ENCODE measurements at places on chromosomes 7 and 10.

DNA sequence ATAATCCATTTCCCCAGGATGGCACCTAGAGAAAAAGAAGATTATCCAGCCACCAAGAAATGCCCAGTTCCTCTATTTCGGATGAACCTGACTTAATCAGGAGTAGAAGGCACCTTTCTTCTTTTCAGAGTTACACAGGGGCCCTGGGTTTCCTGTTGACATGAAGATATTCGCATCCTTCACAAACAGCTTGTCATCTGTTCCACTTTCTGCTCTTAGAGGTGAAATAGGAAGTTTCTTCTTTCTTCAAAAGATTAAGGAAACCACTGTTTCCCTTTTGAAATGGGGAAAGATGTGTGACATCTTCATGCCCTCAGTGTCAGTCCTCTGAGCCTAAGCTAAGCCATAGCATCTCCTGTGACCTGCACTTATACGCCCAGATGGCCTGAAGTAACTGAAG is 39.1 kb upstream of the RAB18 start:
- no peak for DNase-seq

DNA sequence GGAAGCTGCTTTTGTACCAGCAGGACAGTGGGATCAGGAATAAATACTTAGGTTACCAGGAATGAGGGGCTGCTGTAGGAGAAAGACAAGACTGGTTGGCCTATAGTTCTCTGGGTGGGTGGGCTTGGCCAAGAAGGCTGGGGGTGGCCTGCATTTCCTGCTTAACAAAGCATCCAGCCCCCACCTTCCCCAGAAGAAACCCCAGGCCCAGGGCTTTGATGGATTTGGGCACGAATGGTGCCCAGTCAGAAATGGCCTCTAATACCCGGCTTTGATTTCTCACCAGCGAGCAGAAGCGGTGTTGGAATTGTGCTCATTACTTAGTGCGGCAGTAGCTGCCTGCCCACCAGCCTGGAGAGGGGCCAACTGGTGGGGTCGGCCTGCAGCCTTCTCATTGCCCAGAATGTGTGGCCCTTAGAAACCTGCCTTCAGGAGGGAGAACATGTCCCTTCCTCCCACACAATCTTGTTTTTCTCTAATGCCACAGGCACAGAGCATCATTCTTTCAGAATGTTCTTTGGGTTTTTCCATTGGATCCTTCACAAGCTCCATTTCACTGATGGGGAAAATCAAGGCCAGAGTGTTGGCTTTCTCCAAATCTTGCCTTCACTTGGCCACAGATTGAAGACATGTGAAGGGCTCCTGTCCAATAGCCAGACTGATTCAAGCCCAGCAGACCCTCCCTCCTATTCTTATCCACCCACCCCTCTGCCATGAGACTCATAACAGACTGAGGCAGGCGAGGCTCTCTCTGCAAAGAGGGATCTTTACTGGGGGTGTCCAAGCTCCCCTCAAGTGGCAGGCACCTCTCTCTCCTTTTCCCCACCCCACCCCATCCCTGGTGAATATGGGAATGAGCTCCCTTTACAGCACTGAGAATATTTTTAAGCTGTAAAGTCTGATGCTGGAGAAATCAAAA is 2.5 kb downstream of the UNC5B start:
- DNase-seq, result no peak

GRCh38 chr7:30923774-30924413 is 12.2 kb downstream of the AQP1 start:
- no peak for DNase-seq

DNA sequence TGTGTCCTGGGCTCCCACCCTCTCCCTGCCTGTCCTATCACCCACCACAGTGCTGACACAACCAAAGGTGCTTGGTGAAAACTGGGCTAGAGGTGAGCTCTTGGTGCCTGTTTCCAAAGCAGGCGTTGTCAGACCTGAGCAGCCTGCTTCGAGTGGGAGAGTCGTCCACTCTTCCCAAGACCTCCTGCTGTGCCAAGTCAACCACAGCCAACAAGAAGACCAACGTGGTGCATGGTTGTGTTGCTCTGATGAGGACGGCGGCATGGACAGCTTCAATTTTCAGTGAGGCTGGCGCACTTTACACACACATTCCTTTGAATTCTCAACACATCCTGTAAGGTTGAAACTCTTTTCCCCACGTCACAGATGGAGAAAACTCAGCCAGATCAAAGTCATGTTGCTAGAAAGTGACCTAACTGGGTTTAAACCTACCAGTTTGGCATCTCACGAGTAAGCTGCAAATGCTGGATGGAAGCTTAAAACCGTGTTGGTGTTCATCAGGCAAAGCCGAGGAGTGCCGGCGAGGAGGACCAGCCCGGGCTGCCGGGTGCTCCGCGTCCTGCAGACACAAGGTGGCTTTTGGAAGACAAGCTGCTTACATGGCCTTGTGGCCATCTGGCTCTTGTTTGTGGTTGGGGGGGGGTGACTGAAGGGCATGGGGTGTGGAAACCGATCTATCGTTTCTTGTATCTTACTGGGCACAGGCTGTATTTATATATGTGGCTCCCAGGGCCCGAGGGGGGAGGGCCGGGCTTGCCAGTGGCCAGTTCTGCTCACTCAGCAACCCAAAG is 39.3 kb downstream of the INSIG1 start:
- no peak for DNase-seq

GRCh38 chr10:5601826-5602495 is 64.4 kb downstream of the ASB13 start:
- no peak for DNase-seq

GRCh38 chr10:46282842-46283574 is 3.8 kb upstream of the ANTXRL start:
- peak; percentile 78 for DNase-seq

- DNase-seq, result no peak
These were observed 47.1 kb upstream of the UBN2 start for GRCh38 chr7:139183878-139184338.

DNA sequence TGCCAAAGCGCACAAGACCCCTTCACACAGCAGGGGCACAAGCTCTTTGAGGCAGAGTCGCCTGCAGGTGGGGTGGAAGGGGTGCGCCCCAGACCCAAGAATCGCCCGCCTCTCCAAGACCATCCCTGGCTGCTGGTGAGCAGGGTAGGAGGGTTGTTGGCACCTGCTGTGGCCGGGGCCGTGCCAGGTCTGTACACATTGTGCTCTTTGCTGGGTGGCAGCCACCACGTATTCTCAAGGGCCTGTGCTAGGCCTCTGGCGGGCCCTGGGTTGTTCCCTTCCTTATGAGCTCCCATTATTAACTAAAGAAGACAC is 84.4 kb downstream of the LHPP start:
- no peak for DNase-seq

GRCh38 chr7:128124786-128125185 is 93.5 kb upstream of the LRRC4 start:
- DNase-seq, result no peak

DNA sequence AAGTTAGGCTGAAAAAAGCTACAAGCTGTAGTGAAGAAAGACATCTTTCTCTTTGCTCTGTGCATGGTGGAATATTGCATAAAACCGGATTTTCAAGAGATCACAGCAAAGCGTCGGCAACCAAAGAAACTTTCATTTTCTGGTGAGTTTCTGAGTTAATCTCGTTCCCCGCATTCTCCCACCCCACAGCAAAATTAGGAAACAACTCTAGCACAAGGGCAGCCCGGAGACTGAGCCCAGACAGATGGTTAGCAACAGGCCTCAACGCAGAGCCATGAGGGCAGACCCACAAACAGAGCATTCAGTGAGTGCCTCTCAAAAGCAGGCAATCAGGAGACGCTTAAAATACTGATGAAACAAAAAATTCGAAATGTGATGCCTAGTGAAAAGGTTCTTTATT is 396.1 kb upstream of the KLF6 start:
- no peak for DNase-seq

DNA sequence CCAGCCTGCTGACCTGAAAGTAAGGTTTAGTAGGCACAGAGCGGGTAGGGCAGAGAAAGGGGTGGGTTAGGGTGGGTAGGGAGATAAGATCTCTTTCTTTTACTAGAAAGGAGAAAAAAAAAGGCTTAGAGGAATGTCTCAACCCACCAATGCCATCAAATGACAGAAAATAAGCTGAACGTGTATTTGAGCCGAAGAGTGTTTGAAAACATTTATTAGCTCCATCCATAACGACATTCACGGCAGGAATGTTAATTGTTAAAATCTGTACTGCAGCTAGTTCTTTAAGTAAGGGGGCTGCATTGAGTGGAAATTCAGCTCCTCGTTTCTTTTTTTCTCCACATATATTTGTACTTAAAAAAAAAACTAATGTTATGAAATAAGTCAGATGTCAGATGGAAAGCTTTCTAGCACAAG is 63.7 kb upstream of the ARID5B start:
- no peak for DNase-seq

GRCh38 chr7:4185721-4186512 is 496.2 kb upstream of the FOXK1 start:
- no peak for DNase-seq

GRCh38 chr10:98919899-98920298 is 315.8 kb downstream of the HPSE2 start:
- DNase-seq, result no peak

- no peak for DNase-seq
These were observed 164.0 kb downstream of the NPSR1 start for GRCh38 chr7:34821932-34822558.

DNA sequence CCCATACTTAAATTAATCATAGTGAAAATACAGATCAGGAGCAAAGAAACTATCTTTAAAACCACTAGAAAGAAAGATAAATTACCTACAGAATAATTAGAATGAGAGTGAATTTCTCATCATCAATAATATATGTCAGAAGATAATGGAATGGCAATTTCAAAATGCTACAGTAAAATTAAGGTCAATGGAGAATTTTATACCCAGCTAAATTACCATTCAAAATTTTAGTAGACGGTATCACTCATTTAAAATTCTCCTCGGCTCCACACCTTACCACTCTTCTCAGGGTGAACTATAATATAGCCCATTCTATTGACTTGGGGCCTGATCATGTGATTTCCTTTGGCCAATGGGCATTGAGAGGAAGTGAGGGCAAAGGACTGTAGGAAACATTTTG is 192.5 kb upstream of the TCERG1L start:
- DNase-seq, result no peak

GRCh38 chr7:128287556-128287955 is 46.5 kb downstream of the LEP start:
- DNase-seq, result no peak

DNA sequence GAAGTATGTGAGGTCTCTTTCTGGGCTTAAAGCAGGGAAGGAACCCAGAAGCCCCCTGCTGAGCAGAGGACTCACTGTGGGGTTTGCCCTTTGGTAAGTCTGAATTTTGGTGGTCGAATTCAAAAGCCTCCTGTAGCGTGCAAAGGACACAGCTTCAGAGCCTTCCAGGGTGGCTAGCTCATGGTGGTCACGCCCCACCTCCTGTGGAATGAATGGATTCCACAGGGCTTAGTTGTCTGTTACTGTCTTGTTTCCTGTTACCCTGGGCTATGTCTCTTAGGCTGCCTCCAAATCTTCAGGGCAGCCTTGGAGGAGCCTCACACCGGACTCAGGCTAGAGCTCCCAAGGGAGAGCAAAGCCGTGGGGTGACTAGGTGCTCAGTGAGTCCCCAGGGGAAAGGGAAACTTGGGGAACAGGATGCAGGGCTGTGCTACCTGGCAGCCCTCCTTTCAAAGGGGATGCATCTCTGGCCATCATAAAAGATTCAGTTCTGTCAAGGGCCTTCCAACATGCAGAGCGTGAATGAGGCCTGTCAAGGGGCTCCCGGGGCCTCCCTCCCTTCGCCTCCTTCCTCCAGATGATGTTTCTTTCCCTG is 211.7 kb downstream of the CCSER2 start:
- no peak for DNase-seq

DNA sequence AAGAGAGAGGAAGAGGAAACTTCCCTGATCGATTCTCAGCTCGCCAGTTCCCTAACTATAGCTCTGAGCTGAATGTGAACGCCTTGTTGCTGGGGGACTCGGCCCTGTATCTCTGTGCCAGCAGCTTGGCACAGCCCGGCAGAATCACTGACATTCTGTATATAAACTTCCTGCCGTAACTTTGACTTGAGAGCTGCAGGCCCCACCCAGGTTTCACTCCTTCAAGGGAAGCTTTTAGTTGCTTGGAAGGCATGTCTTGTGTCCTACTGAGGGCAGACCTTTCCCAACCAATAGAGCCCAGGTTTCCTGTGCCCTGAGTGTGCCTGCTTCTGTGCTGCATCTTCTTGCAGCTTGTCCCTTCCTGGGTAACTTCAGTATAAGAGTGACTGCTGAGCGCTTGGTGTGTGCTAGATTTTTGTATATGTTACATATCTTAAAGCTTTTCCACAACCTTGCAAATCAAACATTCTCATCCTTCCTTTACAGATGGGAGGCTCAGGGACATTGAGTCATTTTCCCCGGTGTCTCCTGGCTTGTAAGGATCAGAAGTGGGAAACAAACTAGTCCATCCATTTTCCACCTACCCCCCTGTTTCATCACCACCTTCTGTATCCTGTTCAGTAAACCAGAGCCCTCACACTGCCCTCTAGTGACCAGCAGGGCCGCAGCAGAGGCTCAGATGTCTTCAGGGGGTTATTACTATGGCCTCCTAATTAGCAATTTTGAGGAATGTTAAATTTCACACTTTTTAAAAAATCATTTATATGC is 225.2 kb upstream of the PRSS58 start:
- peak; percentile 67 for DNase-seq

- no peak for DNase-seq
These were observed 93.8 kb downstream of the STRA8 start for GRCh38 chr7:135327458-135327857.

DNA sequence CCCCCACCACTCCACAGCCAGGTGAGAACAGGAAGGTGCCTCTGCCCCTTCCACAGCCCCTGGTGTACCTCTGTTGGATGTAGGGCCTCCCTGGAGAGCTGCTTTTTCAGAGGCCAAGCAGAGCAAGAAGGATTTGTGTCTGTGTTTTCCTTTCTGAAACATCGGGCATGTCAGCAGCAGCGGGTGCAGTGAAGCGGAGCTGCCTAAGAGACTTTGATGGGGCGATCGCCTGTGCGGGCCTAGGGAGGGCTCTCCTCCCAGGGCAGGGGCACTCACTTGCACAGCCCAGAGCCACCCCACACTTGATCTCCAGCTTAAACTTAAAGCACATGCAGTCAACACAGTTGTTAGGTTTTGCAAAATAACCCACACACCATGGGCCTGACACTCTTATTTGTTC is 324.7 kb downstream of the ACTR3B start:
- DNase-seq, result no peak
